ENCODE measurements at places on chromosomes 3 and 15. TPM values are rescaled to one million over a fixed set of nuclear protein-coding genes. Genes with fewer than 3 reads are reported as not detected.

The MINAR1 gene
- 1.3 TPM for total RNA-seq

The DET1 gene
- 6.3 TPM for total RNA-seq

The SLC22A14 gene
- total RNA-seq, result not detected

The GOLGA6B gene
- total RNA-seq, result not detected

The RHOV gene
- total RNA-seq, result 0.41 TPM

The MORC1 gene
- total RNA-seq, result 0.04 TPM

The RETNLB gene
- not detected for total RNA-seq

The SLC6A1 gene
- total RNA-seq, result not detected

The ANKRD63 gene
- total RNA-seq, result 0.37 TPM

The TF gene
- total RNA-seq, result not detected

The KNL1 gene
- 18.3 TPM for total RNA-seq

The CEP97 gene
- total RNA-seq, result 12.3 TPM

The GCHFR gene
- 43.2 TPM for total RNA-seq

The CLCN2 gene
- total RNA-seq, result 3.3 TPM

The BBX gene
- 37.4 TPM for total RNA-seq

The CRABP1 gene
- not detected for total RNA-seq

The ANKRD34C gene
- not detected for total RNA-seq

All from H4 (cell line).